Activated CD8-positive, alpha-beta memory T cell treated with anti-CD3 and anti-CD28 coated beads for 4 hours (primary cell): ENCODE measurements at places on chromosomes 11 and 22.

GRCh38 chr11:117218133-117218915, 13.5 kb downstream of the PCSK7 start:
- no peak for DNase-seq

GRCh38 chr11:44831605-44832394, 105.0 kb downstream of the TSPAN18 start:
- DNase-seq, result no peak

DNA sequence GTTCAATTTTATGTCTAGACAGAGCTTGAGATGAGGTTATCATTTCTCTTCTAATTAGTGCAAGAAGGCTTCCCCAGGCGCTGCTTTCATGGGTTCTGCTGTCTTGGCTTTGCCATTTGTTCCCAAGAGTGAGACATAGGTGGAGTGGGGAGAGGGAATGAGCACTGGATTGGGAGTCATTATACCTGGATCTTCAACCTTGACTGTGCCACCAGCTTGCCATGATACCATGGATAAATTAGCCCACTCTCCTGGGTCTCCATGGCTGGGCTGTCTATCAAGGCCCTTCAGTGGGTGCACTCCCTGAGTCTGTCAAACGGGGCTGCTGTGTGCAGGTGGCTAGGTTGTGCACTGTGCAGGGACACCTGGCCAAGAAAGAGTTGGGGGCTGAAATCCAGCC, 15.6 kb upstream of the NECTIN1 start:
- DNase-seq, result no peak

DNA sequence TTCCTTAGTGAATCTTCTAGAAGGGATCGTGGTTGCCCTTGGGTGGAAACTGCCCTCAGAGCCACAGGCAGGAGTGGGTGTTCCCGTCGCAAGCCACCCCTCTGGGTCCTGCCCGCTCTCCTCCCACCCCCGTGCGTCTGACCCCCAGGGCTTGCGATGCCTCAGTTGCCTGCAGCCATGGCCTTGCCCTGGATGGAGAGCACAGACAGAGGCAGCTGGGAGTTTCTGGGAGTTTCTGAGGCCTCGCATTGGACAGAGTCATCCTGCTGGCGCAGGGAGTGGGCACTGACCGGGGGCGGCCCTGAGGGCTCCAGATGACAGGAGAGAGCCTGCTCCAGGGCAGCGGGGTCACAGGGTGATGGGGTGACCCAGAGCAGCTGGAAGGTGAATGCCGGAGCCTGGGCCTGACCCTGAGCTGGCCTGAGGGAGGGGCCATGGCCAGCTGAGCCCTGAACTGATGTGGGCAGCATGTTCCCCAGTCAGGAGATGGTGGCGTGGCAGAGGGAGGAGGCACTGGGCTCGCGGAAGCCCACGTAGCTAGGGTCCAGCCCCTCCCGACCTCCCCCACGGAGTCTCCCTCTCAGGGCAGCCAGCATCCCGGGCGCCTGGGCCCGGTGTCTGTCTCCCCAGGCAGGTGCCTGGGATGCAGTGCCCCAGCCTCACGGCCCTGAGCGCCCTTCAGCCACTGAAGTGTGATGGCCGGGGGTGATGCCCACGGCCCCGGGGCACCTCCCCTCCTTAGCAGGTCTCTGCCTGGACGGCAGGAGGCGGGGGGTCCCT, 1236.2 kb downstream of the BRD1 start:
- DNase-seq, result no peak

DNA sequence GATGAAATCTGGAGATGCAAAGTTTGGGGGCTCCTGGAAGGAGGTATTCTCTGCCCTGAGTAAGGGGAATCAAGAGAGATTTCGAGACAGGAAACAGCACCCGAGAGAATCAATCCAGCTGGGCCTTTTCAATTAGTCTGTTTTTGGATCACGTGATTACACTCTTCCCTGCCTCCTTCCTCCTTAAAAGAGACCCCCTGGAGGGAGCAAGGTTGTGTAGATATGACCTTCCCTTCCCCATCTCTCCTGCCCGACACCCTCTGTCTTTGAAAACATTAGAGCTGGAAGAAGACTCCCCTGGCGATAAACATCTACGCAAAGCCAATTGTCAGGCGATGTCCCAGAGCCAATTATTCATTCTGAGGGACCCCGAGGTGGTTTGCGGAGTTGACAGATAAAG, 407.9 kb downstream of the MIAT start:
- no peak for DNase-seq

DNA sequence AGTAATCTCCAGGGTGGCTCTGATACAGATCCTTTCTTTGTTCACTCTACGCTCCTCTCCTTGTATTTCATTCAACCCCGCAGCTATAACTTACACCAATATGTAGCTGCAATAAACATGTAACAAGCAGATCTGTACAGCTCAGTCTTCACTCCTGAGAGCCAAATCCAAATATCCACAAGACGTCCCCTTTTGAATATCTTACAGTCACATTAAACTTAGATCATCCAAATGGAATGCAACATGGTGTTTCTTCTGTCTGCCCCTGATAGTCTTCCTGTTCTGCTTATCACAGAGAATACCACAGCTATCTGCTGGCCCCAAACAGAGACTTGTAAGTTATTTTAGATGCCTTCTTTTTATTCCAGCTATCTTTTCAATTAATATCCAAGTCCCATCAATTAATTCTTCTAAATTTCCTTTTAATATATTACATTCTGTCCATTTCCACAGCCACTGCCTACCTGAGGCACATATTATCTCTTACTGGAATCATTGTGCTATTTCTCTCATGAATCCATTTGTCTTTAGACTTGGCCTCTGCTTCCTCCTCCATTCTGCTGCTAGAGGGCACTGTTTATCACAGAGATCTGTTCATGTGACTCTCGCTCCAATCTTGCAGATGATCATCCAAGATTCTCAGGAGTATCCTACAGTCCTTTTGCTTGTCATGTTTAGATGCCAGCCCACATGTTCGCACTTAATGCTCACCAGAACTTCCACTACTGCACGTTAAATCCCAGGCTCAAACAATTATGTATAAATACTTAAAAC, 908.6 kb downstream of the NTM start:
- no peak for DNase-seq

DNA sequence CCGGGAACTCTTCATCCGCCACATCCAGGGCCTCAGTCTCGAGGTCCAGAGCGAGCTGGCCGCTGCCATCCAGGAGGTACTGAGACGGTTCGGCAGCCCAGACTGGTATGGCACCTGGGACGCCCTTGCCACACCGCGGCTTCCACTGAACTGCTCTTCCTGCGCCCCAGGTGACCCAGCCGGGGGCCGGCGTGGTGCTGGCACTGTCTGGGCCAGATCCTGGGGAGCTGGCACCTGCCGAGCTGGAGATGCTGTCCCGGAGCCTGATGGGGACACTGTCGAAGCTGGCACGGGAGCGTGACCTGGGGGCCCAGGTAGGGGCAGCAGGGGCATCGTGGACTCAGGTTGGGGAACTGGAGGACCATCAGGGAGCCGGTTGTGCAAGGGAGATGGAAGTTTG, 1.4 kb downstream of the CCDC88B start:
- DNase-seq, result no peak

GRCh38 chr11:3939651-3940190, 84.3 kb downstream of the STIM1 start:
- no peak for DNase-seq

- no peak for DNase-seq
Observed at GRCh38 chr11:69968396-69969347, 109.4 kb upstream of the ANO1 start.

GRCh38 chr11:82229341-82229740, 504.3 kb downstream of the FAM181B start:
- DNase-seq, result no peak

DNA sequence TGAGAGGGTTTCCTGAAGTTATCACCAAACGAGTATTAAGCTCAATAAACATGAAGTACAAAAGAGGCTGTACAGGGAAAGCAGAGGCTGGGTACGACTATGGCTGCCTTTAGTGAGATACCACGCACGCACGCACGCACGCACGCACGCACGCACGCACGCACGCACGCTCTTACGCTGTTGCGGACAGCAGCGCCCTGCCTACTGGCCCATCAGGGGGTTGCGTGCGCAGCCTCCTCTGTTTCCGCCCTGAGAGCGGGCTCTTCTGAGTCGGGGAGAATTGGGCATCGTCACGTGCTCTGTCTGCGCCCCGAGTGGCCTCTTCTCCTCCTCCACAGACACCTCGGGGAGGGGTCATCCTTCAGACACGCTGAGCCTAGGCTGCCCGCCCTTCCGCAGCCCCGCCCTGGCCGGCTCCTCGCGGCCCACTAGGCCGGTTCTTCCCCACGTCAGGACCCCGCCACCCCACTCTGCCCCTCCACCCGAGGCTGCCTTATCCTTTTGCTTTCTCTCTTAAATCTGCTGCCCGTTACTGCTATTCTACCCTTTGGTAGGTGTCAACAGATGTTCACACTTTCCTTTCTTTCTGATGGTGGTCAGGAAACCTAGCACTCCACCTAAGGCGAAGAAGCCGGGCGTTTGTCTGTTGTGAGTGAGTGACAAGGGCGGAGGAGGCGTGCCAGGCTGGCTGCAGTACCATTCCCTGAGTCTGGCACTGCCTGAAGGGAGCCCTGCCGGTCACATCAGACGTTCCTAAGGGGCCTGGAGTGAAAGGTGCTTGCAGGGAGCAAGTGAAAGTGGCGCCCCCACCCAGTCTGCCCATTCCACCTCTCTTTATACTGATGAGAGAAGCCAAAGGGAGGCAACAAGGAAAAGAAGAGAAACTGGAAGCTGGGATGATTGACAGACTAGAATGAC, 300.4 kb upstream of the B3GAT1 start:
- DNase-seq, result no peak

DNA sequence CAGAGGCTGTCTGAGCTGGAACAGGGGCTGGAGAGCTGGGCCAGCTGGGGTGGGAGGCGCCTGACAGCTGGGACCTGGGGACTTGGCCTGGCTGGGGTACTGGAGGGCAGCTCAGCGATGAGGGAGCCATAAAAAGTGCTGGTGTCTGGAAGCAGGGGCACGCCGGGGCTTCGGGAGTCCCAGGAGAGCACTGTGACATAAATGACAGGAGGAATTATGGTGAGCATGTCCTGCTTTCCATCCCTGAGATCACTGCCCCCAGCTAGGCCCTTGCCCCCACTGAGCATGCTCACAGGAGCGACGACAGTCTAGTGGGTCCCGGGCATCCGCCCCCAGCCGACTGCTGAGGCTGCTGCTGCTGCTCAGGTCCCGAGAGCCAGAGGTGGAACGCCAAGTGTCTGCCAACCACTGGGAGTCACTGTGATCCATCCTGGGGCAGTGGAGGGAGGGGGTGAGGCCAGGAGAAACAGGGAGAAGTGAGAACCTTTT, 6.2 kb downstream of the ROBO4 start:
- DNase-seq, result no peak

DNA sequence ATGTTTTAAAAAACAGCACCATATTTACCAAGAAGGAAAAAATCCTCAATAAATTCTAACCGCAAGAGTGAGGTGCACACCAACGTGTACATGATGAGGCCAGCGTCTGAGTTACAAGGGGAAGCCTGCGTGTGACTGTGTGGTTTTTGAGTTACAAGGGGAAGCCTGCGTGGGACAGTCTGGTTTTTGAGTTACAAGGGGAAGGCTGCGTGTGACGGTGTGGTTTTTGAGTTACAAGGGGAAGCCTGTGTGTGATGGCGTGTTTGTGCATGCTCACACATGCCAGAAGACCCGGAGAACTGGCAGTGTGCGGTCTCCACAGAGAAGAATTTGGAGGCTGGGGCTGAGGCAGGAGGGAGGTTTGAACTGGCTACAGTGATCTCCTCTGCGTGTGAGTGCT, 1376.4 kb downstream of the TBC1D22A start:
- no peak for DNase-seq

DNA sequence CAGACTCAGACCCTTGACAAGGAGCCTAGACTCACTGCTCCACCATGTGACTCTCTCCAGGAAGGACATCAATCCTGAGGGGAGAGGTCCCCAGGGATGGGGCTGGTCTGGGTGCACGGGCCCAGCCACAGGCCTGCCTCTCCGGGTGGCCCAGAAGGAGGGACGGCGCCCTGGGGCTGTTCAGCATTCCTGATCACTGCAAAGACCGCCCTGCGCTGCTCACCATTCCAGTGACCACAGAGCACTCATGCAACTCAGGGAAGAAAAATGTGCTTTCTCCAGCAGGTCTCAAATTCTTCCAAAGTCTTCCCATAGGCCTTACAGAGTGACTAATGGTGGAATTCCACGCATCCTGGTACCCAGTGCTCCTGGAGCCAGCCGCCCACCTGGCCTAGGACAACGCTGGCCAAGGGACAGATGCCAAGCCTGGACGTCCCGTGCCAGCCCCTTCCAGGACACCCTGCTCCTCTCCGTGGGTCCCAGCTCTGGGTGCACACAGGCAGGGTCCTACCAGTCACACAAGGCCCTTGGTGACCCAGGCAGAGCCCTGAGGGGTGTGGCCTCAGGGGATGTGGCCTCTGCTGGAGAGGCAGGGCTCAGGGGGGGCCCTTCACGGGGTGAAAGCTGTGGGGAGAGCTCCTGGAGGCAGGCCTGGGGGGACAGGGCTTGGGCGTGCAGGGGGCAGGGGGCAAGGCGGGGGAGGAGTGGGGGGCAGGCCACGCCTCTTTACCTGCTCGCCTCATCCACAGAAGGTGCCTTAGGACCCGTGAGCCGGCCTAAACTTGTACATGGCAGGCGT, 178.8 kb downstream of the IGLL1 start:
- DNase-seq, result no peak

- no peak for DNase-seq
Observed at GRCh38 chr22:18033204-18033998, 9.0 kb upstream of the MICAL3 start.

- DNase-seq, result no peak
Observed at GRCh38 chr11:131066551-131066950, 150.3 kb upstream of the SNX19 start.

DNA sequence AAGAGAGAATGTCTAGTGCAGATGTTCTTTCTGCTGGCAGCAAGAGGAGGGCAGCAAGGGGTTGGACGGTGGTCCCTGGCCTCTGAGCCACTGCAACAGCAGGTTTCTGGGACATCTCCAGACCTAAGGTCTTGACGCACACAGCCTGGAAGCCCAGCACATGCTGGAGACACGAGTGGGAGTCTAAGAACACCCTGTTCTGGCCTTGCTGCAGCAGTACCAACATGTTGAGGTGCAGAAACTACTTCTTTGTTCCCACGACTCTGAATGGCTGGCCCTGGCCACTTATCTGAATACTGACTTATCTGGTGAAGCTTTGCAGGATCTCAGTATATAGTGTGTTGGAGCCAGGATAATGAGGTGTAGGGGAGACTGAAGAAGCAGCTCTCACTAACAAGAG, 6.8 kb downstream of the MICAL2 start:
- no peak for DNase-seq

DNA sequence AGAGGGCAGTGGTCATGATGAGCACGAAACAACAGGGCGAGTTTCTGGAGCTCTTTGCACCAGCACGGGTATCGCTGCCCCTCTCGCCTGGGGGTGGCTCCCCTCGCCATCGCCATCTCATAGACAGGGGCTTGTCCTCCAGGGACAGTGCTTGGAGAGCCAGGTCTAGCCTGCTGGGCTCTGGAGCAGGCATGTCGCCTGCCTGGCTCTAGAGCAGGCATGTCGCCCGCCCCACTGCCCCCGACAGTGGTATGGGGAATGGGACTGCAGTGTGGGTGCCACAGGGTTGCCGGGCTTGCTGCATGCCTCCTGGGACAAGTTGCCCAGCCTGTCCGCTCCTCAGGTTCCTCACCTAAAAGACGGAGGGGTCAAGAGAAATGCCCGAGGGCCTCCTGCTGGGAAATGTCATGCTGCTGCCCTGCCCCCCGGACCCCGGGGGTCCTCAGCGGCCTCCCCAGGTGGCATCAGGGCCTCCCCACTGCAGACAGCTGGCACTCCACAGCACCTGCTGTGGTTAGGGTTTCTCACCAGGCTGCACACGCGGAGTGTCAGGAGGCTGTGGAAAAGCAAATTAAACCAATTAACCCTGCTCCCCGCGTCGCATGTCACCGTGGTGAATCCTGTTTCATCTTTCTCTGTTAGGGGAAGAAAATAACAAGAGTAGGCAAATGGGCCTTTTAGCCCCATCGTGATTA, 403.0 kb downstream of the TBC1D22A start:
- no peak for DNase-seq

- DNase-seq, result no peak
Observed at GRCh38 chr11:67098799-67099429, 20.1 kb upstream of the KDM2A start.
